ENCODE measurements at places on chromosomes 5 and 9. TPM values are rescaled to one million over a fixed set of nuclear protein-coding genes. Genes with fewer than 3 reads are reported as not detected.

Gene DDX4
- total RNA-seq = not detected

GRCh38 chr9:94173632-94174031, 85.5 kb upstream of the ZNF169 start:
- DNase-seq = no peak
- H3K27ac ChIP-seq = no peak overlapping the region
- H3K36me3 ChIP-seq = peaks cover 23% of the 10 kb centered on the region

DNA sequence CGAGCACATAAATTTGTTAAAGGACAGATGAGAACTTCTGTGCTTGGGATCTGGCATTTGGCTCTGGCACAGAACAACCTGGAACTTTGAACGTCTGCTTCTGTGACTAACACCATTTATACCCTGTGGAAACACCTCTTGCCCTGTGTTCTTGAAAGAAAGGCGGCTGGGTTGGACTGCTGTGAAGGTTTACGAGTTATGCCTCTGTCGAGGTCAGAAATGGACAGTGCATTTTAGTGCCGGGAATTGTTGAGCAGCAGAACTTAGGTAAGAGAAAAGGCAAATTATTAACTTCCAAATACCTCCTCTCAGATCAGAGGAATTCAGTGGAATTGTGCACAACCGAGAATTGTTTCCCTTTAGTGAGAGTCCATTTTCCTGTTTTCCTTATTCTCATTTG, 14.1 kb upstream of the INIP start:
- H3K4me3 ChIP-seq = no peak overlapping the region
- H3K36me3 ChIP-seq = no peaks in the 10 kb centered on the region
- no peaks in the 10 kb centered on the region for H3K4me1 ChIP-seq
- no peak for DNase-seq
- no peak overlapping the region for H3K27ac ChIP-seq

Gene PCDHA1
- 3.2 TPM for total RNA-seq

Gene NME5
- total RNA-seq = not detected

DNA sequence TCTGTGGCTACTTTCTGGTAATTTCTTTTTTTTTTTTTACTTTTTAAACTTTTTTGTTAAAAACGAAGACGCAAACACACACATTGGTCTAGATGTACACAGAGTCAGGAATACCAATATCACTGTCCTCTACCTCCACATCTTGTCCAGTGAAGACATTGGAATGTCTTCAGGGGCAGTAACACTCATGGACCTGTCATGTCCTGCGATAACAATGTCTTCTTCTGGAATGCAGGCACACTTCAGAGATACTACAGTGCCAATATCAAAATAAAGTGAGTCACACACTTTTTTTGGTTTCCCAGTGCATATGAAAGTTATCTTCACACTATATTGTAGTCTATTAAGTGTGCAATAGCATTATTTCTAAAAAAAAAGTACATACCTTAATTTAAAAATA, 175.9 kb downstream of the ARRDC3 start:
- H3K4me3 ChIP-seq = no peak overlapping the region
- H3K36me3 ChIP-seq = no peaks in the 10 kb centered on the region
- no peak overlapping the region for H3K27ac ChIP-seq
- no peak for DNase-seq

Gene TRPM3
- 8.2 TPM for total RNA-seq

Gene C1QTNF3
- total RNA-seq = 1.7 TPM

Gene COQ4
- total RNA-seq = 29.2 TPM

Gene SPINK4
- not detected for total RNA-seq

DNA sequence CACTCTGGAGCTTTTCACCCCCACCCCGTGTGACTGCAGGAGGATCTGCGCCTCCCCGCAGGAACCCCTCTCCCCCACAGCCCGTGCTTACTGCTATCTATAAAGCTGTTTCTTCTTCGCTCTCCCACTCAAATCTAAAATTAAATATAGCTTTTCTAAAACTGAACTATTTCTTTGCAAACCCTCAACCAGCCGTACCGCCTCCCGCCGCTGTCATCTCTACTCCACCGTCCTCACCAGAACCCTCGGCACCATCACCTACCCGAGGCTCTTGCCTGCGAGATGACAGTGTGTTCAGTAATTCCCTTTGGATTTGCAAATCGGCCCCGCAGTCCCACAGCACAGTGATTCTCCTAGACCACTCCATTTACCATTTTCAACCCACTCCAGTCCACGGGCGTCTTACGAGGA, 13.6 kb downstream of the LPCAT1 start:
- H3K27me3 ChIP-seq = no peaks in the 10 kb centered on the region
- DNase-seq = no peak
- peaks cover 42% of the 10 kb centered on the region for H3K4me1 ChIP-seq

- peak; percentile 40 for DNase-seq
- H3K27ac ChIP-seq = no peak overlapping the region
- no peaks in the 10 kb centered on the region for H3K36me3 ChIP-seq
- peak overlapping the region; percentile 92 for H3K4me3 ChIP-seq
- no peaks in the 10 kb centered on the region for H3K27me3 ChIP-seq
Measured at GRCh38 chr9:128503870-128504269, 649 bp upstream of the GLE1 start.

DNA sequence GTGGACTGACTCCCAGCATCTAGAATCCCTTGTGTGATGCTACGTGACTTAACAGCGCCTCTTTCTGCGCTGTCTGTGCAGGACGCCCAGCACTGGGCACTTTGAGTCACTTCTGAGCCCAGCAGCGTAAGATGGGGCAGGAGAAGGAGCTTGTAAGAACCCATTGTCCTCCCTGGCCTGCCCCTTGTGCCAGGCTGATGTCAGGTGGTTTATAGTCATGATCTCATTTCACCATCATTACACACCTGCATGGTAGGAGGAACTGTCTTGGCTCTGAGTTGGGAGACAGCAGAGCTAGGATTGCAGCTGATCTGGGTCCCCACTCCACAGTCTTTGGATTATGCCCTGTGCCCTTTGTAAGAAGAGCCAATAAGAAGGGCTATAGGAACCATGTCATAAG, 12.2 kb downstream of the ERGIC1 start:
- H3K4me3 ChIP-seq = no peak overlapping the region
- no peaks in the 10 kb centered on the region for H3K27me3 ChIP-seq
- no peak for DNase-seq
- no peaks in the 10 kb centered on the region for H3K36me3 ChIP-seq

DNA sequence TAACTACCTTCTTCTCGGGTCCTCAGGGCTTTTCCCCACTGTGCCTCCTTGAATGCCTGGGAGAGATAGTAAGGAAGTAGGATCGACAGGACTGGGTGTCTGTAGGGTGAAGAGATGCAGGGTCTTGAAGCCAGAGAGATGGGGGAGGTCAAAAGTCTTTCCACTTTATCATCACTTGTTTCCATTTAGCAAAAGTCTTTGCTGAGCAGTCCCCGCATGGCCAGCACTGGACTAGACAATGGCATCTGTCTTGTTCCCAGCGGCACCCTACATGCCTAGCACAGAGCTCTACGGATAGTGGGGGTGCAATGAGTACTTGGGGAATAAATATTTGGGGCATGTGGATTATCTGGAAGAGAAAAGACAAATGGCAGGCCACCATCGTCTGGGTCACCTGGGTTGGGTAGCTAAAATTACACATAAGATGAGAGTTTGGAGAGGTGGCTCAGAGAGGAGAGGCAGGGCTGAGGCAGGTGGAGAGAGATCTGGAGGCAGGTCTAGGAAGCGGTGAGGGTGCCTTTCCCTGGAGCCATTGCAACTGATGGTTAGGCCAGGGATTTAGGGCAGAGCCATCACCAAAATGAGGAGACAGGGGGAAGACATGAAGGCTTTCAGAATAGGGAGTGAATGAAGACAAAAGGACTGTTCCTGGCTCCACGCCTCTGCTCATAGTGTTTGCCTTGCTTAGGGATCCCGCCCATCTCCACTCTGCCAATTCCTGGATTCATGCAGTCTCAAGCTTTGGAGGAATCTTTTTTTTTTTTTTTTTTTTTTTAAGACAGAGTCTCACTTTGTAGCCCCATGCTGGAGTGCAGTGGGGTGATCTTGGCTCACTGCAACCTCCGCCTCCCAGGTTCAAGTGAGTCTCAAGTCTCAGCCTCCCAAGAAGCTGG, 250.8 kb upstream of the KLF4 start:
- no peak overlapping the region for H3K4me3 ChIP-seq
- H3K4me1 ChIP-seq = no peaks in the 10 kb centered on the region
- no peaks in the 10 kb centered on the region for H3K27me3 ChIP-seq
- DNase-seq = no peak
- no peak overlapping the region for H3K27ac ChIP-seq
- H3K36me3 ChIP-seq = no peaks in the 10 kb centered on the region

Gene LHX3
- total RNA-seq = not detected

DNA sequence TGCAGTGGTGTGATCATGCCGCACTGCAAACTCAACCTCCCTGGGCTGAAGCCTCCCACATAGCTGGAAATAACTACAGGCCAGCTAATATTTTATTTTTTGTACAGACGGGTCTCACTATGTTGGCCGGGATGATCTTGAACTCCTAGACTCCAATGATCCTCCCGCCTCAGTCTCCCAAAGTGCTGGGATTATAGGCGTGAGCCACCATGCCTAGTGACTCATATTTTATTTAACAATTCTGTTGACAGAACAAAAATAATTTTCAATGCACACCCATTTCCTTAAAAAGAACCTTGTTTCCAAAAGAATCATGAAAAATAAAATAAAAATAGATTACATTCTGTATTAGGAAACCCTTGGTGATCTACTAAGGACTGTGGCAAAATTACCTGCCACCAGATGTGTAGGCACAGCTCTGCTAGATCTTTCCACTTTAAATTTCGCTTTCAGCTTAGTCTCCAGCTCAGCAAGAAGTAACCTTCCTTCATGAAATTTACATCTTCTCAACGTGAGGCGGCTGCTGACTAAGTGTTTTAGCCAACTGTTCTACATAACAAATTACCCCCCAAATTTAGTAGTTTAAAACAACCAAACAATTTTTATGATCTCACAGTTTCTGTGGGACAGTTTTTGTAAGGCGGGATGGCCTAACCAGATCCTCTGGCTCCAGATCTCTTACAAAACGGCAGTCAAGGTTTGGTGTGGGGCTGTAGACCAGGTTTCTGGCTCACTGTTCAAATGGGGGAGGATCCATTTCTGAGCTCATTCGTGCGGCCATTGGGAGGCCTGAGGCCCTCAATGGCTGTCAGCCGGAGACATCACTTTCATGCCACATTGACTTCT, 32.6 kb upstream of the GOLPH3 start:
- no peak overlapping the region for H3K27ac ChIP-seq
- no peaks in the 10 kb centered on the region for H3K27me3 ChIP-seq
- no peak overlapping the region for H3K4me3 ChIP-seq
- H3K36me3 ChIP-seq = no peaks in the 10 kb centered on the region

Gene PTPRD
- 58.0 TPM for total RNA-seq

DNA sequence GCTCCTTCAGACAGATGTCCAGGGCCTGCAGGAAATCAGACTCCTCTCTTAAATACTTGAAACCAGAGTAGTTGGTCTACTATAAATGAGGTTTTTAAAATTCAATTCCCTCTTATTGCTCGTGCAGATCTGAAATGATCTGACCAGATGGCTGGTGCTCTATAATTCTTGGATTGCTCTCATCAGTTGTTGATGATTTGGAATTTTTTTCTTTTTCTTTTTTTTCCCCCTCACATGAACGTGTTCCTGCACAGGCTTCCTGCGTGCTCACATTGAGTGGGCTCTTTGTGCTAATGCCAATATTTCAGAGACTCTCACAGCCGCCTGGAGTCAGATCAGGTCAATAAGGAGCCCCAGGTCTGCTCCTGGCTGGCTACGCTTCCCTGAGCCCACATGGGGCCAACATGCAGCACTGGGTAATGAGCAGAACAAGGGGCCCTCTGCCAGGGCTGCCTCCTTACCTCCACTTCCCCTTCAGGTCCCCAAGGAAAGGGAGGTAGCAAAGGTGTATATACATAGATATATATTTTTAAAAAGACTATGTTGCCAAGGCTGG, 82.0 kb downstream of the SIL1 start:
- DNase-seq = no peak
- H3K27ac ChIP-seq = no peak overlapping the region
- H3K27me3 ChIP-seq = no peaks in the 10 kb centered on the region
- no peak overlapping the region for H3K4me3 ChIP-seq
- no peaks in the 10 kb centered on the region for H3K4me1 ChIP-seq

Gene PHF24
- 0.14 TPM for total RNA-seq

DNA sequence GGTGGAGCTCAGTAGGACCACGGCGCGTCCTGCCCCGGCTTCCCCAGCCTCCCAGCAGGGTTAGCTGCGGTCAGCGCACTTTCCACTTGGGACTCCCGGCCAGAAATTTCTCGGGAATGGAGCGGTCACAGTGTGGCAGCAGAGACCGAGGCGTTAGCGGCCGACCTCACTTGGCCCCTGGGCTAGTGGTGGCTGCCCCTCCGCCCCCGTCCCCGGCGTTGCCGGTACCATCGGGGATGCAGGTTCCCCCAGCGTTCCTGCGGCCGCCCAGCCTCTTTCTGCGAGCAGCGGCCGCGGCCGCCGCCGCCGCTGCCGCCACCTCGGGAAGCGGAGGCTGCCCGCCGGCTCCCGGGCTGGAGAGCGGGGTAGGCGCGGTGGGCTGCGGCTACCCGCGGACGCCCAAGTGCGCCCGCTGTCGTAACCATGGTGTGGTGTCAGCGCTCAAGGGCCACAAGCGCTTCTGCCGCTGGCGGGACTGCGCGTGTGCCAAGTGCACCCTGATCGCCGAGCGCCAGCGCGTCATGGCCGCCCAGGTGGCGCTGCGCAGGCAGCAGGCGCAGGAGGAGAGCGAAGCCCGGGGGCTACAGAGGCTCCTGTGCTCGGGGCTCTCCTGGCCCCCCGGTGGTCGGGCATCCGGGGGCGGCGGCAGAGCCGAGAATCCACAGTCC, 460 bp downstream of the DMRTA1 start:
- H3K4me3 ChIP-seq = peak overlapping the region; percentile 70
- no peak overlapping the region for H3K27ac ChIP-seq
- H3K4me1 ChIP-seq = peaks cover 19% of the 10 kb centered on the region
- no peaks in the 10 kb centered on the region for H3K36me3 ChIP-seq

DNA sequence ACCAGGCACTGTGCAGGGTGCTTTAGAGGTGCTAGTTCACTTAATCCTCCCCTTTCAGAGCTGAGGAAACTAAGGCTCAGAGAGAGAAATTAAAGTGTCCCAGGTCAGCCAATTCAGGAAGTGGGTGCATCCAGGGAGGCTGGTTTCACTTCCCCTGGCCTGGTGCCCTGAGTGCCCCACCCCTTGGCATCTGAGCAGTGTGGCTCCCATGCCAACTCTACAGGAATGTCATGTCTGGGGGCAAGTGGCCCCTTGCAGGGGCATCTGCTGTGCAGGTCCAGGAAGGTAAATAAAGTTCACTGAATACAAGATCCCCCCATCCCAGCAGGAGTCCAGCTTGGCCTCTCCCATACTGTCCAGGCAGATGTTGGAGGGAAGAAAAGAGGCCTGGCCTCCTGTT, 4.4 kb upstream of the N4BP3 start:
- H3K27me3 ChIP-seq = no peaks in the 10 kb centered on the region
- no peak for DNase-seq
- no peak overlapping the region for H3K4me3 ChIP-seq
- no peaks in the 10 kb centered on the region for H3K36me3 ChIP-seq
- H3K27ac ChIP-seq = no peak overlapping the region
- H3K4me1 ChIP-seq = peaks cover 12% of the 10 kb centered on the region

DNA sequence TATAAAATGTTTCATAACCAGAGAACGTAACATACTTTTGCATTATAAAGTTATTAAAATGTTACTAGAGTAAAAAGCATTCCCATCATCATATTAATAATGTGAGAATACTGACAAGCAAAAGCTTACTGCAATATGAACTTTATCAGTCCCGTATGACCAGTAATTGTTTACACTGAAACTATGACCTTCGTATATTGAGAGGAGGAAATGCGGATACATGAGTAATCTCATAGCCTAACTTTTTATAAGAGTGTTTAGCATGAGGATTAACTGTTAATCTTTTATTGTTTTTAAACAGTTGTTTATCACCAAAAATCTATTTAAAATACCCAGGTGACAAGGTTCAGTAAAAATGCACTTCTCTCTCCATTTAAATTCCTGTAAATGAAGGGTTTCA, 272.4 kb downstream of the SLF1 start:
- no peak overlapping the region for H3K4me3 ChIP-seq
- H3K27me3 ChIP-seq = no peaks in the 10 kb centered on the region
- H3K27ac ChIP-seq = no peak overlapping the region
- no peaks in the 10 kb centered on the region for H3K36me3 ChIP-seq
- no peak for DNase-seq

Data from GM23338 (cell line).